ENCODE measurements at places on chromosomes 3 and 15.
A peak's percentile ranks its signal among the peaks of the same experiment; 100 is the strongest.

- peak; percentile 55 for DNase-seq
Measured at GRCh38 chr15:67175643-67176071, 78.8 kb downstream of the AAGAB start.

GRCh38 chr3:147881933-147882332 is 472.8 kb downstream of the ZIC1 start:
- DNase-seq, result no peak

DNA sequence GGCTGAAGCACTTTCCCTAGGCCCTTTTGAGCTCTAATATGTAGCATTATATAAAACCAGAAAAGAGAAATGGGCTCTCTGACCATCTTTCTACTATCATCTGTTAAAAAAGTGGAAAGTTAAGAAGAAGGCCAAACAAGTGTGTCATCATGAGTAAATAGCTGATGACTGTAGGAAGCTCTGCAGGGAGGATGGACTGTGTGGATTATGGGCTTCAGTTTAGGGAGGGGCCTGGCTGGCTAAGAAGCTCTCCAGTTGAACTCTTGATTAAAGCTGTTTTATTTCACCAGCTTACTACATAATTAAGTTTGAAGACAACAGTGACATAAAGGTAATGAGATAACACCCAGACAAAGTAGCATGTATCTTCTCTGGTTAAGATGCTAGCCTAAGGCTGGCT is 30.6 kb downstream of the INTS14 start:
- DNase-seq, result peak; percentile 69

- DNase-seq, result no peak
Measured at GRCh38 chr3:10531031-10531430, 25.6 kb upstream of the ATP2B2 start.

DNA sequence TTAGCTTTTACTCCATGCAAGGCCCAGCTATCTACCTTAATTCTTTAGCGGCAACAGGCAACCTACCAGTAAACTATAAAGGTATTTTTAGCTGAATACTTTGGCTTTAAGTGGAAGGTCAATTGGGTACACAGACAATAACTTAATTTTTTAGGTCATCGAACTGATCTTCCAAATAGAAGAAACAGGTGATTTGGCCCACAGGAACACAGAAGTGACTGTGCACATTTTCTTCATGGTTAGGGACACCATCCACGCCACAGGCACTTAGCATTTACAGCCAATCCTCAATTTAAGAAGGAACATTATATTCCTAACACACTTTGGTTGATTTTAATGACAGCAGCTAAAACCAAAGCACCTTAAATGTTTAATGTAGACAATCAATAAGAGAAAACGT is 1.9 kb downstream of the ARPP19 start:
- DNase-seq, result no peak

GRCh38 chr15:101255051-101255395 is 3.2 kb upstream of the CHSY1 start:
- DNase-seq, result peak; percentile 40

- peak; percentile 40 for DNase-seq
Measured at GRCh38 chr3:79521221-79521848, 246.5 kb downstream of the ROBO1 start.
